ENCODE measurements at places on chromosomes 6 and 20.

DNA sequence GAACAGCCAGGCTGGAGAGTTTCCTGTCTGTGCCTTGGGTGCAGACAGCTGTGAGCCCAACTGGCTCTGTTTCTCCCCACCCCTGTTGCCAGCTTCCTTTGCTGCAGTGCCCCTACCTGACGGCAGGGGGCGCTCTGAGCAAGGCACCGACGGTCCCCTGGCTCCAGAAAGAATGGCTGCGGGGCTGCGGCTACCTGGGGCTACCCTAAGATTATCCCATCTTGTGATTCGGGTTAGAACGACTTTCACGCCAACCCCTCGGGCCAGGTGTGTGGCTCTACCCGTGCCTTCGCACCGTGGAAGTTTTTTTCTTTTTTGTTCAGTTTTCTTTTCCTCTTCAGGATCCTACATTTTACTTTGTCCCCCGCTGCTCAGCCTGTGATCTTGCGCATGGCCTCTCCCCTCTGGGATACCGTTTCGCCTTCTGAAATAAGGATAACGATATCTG, 33.4 kb upstream of the AAR2 start:
- no peak for DNase-seq

- DNase-seq = no peak
Measured at GRCh38 chr20:2693286-2694007, 867 bp downstream of the EBF4 start.

- DNase-seq = no peak
Measured at GRCh38 chr20:58702161-58702510, 9.5 kb downstream of the NPEPL1 start.

- DNase-seq = no peak
Measured at GRCh38 chr20:3218307-3218988, 9.2 kb downstream of the ITPA start.

- no peak for DNase-seq
Measured at GRCh38 chr20:11891077-11891775, 26.5 kb upstream of the BTBD3 start.

DNA sequence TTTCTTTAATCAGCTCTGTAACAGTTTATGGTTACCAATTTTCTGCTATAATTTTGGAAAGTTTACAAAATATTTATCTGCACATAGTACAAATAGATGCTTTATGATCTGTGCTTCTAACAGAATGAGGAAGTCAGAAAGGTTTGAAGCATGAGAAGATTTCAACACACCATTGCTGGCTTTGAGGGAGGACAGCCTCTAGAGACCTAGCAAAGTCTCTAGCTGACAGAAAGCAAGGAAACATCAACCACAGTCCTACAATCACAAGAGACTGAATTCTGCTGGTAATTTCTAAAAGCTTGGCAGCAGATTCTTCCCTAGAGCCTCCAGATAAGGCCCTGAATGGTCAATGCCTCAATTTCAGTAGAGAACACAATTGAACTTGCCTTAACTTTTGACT, 750.8 kb upstream of the SLC35B3 start:
- DNase-seq = no peak

GRCh38 chr6:16711546-16712254, 49.6 kb downstream of the ATXN1 start:
- no peak for DNase-seq

- DNase-seq = no peak
Measured at GRCh38 chr6:53758496-53758895, 36.3 kb upstream of the LRRC1 start.

DNA sequence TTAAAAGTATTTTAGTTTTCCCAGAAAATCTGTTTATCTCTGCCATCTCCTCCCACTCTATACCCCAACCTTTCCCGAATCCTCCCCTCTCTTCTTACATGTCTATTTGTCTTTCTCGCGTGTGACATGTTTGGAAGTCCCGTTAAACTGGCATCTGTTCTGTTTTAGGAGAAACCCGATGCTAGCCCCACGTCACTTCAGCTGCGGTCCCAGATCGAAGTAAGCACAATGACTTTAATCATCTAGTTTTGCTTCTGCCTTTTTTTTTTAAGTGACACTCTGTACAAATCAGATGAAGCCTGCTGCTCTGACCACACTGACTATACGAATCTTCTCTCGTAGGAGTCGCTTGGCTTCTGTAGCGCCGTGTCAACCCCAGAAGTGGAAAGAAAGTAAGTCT, 97.4 kb downstream of the SASH1 start:
- no peak for DNase-seq

GRCh38 chr6:155147958-155148663, 115.7 kb upstream of the CLDN20 start:
- DNase-seq = no peak

Measured in NCI-H2081 treated with DMSO at 0.1 percent for 48 hours (cell line).